NCI-H446 treated with DMSO at 0.1 percent for 48 hours (cell line): ENCODE measurements at places on chromosomes 11 and 22.

DNA sequence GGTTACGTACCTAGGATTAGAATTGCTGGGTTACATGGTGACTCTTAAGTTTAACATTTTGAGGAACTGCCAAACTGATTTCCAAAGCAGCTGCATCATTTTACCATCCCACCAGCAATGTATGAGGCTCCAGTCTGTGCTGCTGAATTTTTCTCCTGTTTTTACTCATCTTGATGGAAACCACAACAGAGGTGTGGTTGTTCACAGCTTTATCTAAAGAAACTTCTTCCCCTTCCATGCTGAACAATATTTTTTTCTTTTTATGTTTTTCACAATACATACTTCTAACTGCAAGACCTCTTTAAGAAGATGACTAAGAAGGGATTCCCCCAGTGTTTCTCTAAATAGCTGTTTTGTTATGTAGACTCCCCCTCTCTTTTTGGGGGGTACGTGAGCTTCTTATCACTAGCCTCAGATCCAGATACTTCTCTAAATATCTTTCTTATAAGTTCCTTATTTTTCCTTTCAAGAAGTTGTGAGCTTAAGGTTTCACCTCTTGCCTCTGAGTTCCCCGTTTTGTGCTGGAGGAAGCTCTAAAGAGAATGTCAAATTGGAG lies 24.0 kb downstream of the TCP11L1 start:
- no peak for DNase-seq

GRCh38 chr22:39933741-39934140 lies 26.5 kb upstream of the TMA7B start:
- no peak for DNase-seq

DNA sequence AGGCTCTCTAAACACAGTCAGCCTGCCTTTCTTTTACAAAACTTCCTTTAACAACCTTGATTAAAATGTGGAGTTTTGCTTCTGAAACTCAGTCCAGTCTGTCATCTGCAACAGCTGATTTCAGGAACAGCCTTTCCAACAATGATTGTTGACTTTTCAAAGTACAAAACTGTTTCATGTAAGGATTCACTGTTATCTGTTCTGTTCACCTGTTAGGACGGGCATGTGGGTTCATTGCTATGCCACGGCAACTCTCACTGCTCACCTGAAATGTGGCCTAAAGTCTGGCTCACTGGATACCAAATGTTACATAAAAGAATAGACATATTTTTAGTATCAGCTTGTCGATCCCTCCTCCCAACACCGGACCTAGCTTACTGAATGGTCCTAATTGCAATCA lies 242.8 kb downstream of the LUZP2 start:
- no peak for DNase-seq

DNA sequence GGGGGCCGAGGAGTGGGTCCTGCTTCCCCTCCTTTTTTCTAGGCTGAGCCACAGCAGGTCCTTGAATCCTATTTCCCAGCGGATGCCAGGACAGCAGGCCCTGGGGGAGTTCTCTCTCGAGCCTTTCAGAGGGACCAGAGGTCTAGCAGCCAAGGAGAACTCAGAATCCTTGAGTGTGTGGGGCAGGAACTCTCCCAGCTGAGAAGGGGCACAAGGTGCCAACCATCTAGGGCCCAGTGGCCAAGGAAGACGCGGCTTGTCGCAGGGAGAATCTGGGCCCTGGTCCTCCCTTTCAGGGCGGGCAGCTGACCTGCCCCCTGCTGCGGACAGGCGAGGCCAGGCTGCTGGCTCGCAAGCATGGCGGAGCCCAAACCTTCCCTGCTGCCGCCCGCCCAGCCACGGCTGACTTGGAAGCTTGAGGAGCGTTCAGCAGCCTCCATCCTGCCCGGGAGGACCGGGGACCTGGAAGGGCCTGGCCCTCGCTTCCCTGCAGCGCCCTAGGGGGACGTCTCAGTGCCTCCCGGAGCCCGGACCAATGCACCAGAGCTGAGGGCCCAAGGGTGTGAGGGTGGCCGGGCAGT lies 972 bp upstream of the TSSC4 start:
- DNase-seq: no peak

DNA sequence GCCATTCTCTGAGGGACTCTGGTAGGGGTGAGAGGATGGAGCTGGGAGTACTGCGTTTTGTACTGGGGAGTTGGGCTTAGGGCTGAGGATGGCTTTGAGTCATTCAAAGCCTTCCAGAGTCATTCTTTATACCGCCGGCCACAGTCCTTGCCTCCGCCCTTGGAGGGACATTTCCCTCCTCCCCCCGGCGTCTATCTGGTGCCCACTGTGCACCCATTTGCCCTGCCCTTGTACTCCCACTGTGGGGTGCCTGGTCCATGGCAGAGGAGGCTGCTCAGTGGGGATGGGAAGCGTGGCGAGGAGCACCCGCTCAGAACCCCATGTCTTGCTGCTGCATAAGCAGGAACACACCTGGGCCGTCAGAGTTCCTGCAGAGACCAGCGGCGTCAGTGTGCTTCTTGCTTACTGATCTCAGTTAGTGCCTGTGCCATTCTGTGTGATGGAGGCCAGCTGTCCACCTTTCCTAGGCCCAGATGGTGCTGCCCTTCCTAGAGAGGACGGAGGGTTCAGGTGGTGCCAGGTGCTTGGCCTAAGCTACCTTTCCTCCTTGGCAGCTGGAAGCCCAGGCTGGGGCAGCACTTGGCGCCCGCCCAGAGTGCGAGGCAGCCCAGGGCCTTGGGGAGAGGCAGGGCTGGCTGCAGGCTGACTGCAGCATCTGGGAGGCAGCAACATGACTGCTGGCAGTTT lies 23.3 kb upstream of the TMEM191C start:
- no peak for DNase-seq

- no peak for DNase-seq
Observed at GRCh38 chr11:63534895-63535461, 1.6 kb upstream of the PLAAT4 start.

- peak; percentile 90 for DNase-seq
Observed at GRCh38 chr11:111310088-111310487, 11.7 kb downstream of the POU2AF3 start.

DNA sequence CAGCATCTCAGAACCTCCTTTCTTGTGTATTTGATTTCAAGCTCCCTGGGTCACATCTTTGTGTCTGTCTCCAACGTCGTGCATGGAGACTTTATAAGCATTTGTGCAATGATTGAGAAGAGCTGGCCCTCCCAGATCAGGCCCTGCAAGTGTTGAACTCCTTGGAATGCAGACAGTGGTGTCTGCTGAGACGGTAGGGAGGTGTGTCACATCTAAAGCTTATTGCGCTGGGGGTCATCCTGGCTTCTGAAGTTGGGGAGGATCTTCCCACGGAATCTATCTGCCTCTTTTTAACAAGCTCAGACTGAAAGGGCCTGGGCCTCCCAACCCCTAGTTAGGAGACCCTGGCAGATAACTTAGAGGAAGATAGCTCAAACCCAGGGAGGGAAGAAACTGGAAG lies 6.7 kb downstream of the APLNR start:
- no peak for DNase-seq

- no peak for DNase-seq
Observed at GRCh38 chr22:24400726-24401596, 26.4 kb upstream of the ADORA2A start.

DNA sequence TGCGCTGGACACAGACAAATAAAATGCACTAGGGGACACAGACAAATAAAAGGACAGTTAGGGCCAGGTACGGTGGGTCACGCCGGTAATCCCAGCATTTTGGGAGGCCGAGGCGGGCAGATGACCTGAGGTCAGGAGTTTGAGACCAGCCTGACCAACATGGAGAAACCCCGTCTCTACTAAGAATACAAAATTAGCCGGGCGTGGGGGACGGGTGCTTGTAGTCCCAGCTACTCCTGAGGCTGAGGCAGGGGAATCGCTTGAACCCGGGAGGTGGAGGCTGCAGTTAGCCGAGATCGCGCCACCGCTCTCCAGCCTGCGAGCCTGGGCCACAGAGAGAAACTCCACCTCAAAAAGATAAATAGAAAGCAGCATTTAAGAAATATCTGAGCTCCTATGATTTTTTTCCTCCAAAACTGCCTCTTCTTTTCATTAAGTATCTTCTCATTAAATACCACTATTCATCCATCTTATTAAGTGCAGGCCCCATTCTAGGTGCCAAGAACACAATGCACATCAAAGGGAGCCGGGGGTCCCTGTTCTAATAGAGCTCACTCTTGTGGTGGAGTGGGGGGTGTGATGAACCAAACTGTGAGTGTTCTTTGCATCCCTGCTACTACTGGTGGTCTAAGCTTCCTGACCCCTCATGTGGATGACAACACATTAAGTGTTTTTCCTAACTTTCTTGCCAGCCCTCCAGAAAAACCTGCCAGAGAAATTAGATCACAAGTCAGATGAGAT lies 766 bp upstream of the ZNHIT2 start:
- DNase-seq: no peak

DNA sequence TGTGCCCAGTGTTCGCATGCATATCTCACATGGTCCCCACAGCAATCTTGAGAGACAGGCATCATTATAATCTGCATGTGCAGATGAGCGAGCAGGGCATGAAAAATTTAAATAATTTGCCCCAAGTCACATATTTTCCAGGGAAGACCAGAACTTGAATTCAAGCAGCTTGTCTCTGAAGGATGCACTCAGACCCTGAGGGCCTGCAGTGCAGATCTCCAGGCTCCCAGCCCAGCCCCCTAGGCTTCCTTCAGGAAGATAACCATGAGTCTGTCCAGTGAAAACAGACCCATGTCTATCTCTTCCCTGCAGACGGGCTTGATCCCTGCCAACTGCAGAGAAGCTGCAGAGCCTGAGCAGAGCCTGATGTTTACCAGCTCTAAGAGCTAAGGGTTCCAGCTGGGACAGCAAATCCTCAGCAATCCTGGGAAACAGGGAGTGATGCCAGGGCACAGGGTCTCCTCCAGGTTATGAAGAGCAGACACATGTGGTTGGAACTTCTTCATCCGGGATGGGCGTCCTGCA lies 55.1 kb downstream of the NAV2 start:
- no peak for DNase-seq

DNA sequence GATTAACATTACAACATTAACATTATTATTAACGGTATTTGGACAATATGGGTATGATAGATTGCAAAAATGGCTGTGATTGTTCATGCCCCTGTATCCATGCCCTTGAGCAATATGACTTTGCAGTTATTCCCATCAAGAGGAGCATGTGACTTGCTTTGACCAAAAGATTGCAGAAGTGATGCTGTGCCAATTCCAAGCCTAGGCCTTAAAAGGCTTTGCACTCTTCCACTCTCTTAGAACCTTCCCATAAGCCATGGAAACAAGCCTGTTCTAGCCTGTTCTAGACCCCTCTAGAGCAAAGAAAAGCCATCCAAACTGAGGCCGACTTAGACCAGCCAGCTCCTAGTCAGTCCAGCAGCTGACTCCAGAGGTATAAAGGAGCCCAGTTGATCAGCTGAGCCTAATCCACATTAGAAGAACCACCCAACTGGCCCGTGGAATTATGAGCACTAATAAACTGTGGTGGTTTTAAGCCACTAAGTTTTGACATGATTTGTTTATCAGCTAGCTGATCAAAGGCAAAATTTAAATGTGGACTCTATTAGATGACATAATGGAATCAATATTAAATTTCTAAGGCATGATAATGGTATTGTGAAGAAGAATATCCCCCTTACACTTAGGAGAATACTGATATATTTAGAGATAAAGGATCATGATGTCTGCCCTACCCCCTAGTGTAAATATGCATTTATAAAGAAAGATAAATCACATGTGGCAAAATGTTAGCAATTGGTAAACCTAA lies 28.6 kb downstream of the RAB30 start:
- DNase-seq: no peak

GRCh38 chr11:86509588-86509974 lies 134.9 kb downstream of the CCDC81 start:
- DNase-seq: no peak

DNA sequence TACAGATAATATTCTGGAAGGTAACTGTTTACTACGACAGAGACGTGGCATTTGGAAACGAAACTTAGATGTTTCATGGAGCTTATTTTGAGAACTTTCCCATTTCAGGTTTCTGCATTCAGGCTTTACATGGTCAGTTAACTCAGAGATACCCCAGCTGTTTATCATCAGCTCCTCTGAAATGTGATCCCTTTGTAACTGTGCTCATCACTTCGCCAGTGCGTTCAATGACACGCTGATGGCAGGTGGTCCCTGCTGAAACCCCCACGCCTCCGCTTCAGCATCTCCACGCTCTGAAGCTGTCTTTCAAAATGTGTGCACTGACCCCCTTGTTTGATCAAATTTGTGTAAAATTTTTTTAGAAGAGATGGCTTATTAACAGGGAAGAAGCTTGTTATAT lies 30.5 kb downstream of the ALG12 start:
- DNase-seq: no peak

DNA sequence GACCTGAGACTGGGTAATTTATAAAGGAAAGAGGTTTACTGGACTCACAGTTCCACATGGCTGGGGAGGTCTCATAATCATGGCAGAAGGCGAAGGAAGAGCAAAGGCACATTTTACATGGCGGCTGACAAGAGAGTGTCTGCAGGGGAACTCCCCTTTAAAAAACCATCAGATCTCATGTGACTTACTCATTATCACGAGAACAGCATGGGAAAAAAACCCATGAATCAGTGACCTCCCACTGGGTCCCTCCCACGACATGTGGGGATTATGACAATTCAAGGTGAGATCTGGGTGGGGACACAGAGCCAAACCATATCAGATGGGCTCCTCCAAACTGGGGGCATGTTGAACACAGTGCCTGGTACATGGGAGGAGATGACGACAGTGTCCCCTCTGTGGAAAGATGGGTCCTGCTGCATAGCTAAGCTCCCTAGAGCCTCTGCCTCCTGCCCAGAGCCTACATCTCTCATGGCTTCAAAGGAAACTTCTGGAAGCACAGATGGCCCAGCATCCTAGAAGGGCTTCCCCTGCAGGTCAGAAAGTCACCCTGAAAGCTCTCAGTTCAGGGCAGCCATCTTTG lies 46.1 kb downstream of the MYEOV start:
- DNase-seq: no peak

- peak; percentile 37 for DNase-seq
Observed at GRCh38 chr11:107898270-107898669, 30.0 kb upstream of the RAB39A start.

DNA sequence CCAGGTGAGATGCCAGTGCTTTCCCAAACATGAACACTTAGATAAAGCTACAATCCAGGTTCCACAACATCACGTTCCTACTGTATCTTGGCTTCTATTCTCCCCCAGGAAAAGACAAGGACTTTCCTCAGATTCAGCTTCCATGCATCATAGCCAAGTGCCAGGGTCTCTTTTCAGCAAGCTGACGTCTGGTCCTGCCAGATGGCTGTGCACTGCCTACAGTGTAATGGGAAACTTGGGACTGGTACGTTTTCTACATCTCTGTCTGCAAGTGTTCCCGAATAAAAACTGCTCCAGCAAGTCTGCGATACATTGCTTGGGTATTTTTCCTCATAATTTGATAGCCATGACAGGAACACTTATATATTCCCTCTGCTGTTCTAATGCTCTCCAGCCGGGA lies 412.5 kb downstream of the FAM181B start:
- peak; percentile 89 for DNase-seq

GRCh38 chr11:19864141-19865140 lies 151.8 kb downstream of the NAV2 start:
- DNase-seq: no peak

GRCh38 chr11:60777572-60777971 lies 7.6 kb upstream of the MS4A10 start:
- DNase-seq: no peak
